ENCODE measurements at places on chromosomes 1 and 21.

GRCh38 chr1:11388617-11389016 lies 90.3 kb upstream of the DISP3 start:
- DNase-seq, result no peak

- no peak for DNase-seq
These were observed 9.4 kb downstream of the FCAMR start for GRCh38 chr1:206960676-206961386.

DNA sequence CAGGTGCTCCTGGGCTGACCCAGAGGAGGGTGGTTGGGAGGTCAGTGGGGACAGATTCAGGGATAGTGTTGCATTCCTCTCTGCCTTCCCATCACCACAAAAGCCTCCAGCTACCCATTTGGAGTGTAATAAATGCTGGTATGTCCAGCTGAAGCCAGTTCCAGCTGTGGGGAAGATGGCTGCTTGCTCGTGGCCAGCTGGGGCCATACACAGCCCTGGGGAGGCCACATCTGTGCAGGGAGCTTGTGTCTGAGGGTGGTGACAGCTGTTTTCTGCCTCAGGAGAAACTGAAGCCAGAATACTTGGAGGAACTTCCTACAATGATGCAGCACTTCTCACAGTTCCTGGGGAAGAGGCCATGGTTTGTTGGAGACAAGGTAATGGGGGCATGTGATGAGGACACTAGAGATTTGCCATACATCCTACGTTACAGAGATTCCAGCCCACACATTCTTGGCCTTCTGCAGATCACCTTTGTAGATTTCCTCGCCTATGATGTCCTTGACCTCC lies 2.7 kb downstream of the GSTM4 start:
- no peak for DNase-seq

- no peak for DNase-seq
These were observed 45.2 kb downstream of the PLPP3 start for GRCh38 chr1:56534130-56534651.

DNA sequence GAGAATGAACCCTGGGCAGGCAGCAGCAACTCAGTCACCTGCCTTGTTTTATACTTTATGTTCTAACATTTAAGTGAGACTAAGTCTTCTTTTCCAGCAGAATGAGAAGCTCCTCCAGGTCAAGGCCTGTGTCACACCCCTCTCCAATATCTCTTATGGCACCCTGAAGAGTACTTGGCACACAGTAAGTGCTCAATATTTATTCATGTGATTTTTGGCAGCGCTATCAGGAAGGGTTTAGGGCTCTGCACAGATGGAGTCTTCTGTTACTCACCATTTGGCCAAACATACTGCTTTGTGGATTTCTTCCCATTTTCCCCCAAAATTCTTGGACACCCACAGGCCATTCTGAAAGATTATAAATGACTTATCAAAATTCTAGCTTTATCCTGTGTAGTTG lies 43.8 kb upstream of the MYBPHL start:
- no peak for DNase-seq

GRCh38 chr21:20883408-20883800 lies 114.8 kb upstream of the NCAM2 start:
- DNase-seq, result no peak

GRCh38 chr1:12028957-12029511 lies 9.7 kb downstream of the MIIP start:
- DNase-seq, result no peak

GRCh38 chr1:11362547-11363021 lies 89.6 kb downstream of the UBIAD1 start:
- no peak for DNase-seq

DNA sequence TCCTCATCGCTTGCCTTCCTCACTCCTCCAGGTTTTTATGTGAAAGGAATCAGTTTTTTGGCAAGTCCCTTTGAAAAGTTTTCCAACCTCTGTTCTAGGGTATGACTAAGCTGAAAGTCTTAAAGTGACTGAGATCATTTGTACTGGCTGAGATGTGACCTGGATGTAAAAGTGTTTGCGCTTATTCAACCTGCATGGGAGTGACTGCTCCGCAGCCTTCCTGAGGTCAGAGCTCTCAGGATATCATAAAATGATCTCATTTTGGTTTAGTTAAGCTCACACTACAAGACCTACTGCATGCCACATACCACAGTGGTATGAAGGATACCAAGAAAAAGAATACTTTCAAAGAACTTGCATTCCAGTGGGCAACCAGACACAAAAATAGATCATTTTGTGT lies 29.8 kb upstream of the TADA1 start:
- DNase-seq, result peak; percentile 25

DNA sequence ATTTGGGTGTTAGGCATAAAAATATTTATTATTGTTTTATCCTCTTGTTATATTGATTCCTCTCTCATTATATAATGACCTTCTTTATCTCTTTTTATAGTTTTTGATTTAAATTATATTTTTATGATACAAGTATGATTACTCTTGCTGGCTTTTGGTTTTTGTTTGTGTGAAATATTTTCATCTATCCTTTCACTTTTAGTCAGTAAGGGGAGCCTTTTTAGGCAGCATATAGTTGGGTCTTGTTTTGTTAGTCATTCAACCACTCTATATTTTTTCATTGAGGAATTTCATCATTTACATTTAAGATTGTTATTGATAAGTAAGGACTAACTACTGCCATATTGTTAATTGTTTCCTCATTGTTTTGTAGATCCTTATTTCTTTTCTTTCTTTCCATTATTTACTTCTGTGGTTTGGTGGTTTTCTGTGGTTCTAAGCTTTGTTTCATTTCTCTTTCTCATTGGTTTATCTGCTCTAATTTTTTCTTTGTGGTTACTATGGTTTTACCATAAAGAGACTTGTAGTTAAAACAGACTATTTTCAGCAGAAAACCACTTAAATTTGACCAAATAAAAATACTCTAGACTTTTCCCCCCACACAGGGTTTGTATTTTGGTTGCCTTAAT lies 593.1 kb downstream of the NUF2 start:
- no peak for DNase-seq

DNA sequence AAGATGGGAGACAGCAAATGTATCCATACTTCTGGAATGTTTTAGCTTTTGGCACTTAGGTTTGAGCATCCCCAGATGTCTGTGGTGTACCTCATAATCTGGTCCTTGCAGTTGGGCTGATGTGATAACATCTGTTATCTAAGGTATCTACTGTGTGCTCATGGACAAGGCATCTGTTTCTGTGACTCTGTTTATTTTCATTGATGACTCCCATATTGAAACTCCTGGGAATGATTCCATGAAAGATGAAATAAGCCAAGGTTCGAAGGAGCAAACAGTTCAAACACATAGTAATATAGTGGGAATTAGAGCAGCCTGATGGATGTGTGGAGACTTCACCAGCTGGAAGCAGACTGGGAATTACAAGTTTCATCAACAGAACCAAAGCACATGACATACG lies 20.7 kb upstream of the TRIM45 start:
- DNase-seq, result no peak

GRCh38 chr1:234915924-234916675 lies 212.5 kb downstream of the TOMM20 start:
- DNase-seq, result no peak

DNA sequence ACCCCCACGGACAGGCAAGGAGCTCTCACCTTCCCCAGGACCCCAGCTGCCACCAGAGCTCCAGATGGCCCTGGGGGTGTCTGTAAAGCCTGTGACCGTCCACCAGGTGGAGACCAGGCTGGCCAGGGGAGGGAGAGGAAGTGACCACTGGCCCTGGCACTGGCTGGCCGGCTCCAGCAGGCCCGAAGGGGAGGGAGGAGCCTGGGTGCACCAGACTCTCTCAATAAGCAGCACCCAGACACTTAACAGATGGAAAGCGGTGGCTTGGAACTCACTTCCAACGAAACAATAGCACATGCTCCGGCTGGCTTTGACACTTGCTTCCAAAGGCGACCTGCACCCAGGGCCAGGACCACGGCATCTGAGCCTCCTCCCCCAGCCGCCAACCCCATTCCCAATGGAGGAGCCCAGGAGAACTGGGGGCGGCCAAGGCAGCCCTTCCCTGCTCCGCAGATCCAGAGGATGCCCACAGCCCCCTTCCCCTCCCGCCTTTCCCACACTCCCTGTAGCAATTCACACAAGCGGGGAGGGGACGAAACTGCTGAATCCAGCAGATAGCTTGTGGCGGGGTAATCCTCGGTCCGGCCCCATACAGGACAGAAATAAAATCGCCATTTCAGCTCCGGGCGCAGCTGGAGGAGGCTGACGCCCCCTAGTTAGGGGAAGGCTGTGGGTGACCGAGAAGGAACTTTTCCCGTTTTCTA lies 742 bp upstream of the PDE9A start:
- no peak for DNase-seq

DNA sequence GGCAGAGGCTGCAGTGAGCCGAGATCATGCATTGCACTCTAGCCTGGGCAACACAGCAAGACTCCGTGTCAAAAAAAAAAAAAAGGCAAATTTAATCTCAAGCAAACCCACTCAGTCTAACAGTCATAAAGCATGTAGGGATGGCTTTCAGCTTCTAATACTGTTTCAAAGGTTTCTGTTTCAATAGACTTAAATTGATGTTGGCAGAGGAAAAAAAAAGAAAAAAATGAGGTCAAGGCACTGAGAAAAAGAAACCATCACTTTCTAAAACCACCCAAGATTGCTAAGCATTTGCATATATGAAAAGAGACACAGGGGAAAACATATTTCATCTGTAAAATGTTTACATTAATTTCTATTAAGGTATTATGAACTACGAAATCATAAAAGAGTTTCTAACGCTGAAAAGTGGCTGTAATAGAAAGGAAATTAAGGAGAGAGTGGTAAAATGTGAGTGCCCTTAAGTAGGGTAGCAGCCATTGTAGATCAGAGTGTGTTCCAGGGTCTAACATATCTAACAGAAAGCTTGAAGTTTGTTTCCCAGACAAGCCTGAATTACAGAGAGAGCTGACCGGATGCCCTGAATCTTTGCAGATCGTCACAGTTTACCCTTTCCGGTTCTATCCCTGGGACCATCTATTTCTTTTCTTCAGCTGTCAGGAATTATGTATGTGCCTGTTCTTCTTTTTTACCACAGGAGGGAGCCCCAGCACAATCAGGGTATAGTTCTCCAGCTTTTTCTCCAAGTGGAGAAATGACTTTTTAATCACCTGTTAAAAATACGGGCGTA lies 70.0 kb downstream of the PLD5 start:
- DNase-seq, result no peak

- no peak for DNase-seq
These were observed 7.0 kb downstream of the ATP13A2 start for GRCh38 chr1:17004466-17005364.

DNA sequence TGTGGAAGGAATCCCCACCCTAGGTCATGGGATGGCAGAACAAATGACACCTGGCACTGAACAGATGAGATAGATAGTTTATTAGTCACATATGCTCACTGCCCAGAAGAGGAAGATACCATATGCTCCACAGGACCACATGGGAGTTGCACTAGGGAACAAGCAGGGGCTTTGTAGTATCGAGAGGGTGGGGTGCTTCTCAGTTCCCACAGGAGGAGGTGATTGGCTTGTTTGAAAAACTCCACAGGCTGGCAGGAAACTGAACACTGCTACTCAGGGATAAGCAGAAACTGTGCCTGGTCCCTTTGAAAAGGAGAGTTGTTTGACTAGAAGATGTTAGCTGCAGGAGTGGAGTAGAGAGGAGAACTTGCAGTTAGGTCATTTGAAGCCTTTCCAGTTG lies 31.9 kb upstream of the RXRG start:
- no peak for DNase-seq

GRCh38 chr1:98426092-98426491 lies 235.4 kb upstream of the SNX7 start:
- DNase-seq, result no peak

- no peak for DNase-seq
These were observed 204.3 kb downstream of the KCNJ6 start for GRCh38 chr21:37711836-37712568.

GRCh38 chr1:206905295-206906164 lies 8.3 kb downstream of the IL24 start:
- DNase-seq, result peak; percentile 97

Data from keratinocyte (primary cell).